Fibroblast of gingiva (primary cell): ENCODE measurements at places on chromosomes 5 and 9.
A peak's percentile ranks its signal among the peaks of the same experiment; 100 is the strongest.

- peak; percentile 64 for DNase-seq
These were observed 134.2 kb upstream of the PRSS3 start for GRCh38 chr9:33661176-33661575.

- DNase-seq, result no peak
These were observed 4.7 kb downstream of the C5orf46 start for GRCh38 chr5:147901599-147902039.

DNA sequence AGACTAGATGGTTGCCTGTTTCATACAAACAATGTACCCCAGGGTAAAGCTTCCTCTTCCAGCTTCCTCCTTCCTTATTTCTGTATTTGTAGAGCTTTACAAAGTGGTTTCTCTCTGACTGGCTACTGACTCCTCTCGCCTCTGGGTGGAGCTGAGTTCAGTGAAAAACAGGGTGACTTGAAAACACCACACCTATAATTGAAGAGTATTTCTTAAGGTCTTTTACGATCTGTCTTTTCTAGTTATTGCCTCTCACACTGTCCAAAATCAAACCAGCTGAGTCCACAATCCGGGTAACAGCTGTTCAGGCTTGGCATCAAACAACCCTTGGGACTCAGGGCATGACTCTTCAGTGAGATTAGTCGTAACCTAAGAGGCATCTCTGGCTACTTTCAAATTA lies 200.4 kb downstream of the ARRDC3 start:
- DNase-seq, result peak; percentile 82

DNA sequence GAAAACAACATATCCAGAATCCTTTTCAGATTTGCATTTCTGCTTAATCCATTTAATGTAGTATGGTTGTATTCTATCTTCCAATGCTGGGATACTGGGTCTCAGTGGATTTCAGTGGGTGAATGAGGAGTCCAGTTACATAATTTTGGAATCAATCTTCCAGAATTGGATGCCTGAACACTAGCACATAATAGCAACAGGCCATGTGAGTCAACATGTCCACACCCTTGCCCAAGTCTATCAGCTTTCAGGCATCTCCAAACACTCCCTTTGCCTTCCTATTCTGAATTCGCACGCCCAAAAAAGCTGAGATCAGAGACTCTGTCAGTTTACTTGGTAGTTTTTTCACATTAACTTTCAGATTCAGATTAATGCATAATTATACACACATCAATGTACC lies 202.6 kb downstream of the TSSK1B start:
- peak; percentile 38 for DNase-seq

GRCh38 chr9:78622126-78622525 lies 325.2 kb downstream of the PSAT1 start:
- DNase-seq, result no peak

DNA sequence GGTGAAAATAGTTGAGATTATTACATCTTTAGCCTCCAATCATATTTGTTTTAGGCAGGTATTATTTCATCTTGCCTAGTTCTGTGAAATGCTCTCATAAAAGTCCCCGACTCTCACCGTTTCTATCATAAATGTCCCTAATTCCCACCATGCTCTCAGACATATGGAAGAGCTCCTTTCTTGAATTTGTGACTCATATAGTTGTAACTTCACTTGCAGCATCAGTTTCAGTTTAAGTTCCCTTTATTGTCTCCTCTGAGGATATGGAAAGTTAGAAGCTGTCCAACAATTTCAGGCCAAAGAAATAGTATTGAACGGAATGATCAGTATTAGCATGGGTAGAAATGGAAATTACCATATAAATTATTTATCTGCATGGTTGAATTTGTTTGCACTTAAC lies 187.5 kb upstream of the NR4A3 start:
- peak; percentile 40 for DNase-seq

- DNase-seq, result peak; percentile 73
These were observed 27.3 kb upstream of the ZSWIM6 start for GRCh38 chr5:61304590-61305381.

DNA sequence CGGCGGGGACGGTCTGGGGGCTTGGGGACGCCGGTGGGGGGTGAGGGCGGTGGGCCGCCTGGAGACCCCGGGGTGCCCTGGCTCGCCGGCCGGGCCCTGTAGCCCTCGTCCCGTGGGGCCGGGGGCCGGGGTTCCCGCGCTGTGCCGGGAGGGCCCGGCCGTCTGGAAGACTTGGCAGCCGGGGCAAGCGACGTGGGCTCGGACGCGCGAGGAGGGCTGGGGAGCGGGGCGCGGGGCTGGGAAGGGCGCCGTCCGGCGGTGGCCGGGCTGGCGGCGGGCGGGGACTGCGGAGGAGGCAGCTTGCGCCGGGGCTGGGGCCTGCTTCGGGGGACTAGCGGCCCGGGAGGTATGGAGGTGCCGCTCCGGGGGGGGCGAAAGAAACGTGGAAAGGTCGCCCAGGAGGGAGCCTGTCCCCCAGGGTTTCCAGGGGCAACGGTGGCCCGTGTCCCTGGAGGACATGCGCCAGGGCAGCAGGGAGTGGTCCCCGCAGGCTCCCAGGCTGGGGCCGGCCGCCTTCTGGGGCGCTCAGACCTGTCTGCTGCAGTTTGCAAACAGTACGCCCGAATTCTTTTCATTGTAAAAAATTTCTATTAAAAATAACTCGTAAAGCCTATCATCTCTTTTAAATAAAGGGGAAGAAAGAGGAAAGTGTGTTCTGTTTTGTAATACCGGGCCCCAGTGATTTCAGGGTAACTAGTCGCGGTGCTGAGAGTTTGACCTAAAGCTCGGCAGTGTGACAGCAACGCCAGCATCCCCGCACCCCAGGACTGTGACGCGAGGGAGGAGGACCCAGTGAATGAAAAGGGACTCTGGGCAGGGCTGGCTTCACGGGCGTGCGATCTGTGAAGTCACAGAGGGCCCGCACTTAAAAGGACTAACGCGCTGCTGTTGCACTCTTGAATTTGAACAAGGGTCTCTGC lies 752 bp upstream of the ANKH start:
- peak; percentile 55 for DNase-seq
